ENCODE measurements at places on chromosomes 5 and 9. TPM values are rescaled to one million over a fixed set of nuclear protein-coding genes. Genes with fewer than 3 reads are reported as not detected.
A peak's percentile ranks its signal among the peaks of the same experiment; 100 is the strongest.

- H3K27me3 ChIP-seq, result no peaks in the 10 kb centered on the region
- no peak overlapping the region for H3K4me3 ChIP-seq
- H3K4me1 ChIP-seq, result no peaks in the 10 kb centered on the region
- H3K27ac ChIP-seq, result no peak overlapping the region
- H3K36me3 ChIP-seq, result no peaks in the 10 kb centered on the region
Observed at GRCh38 chr5:43150748-43151147, 30.0 kb downstream of the ZNF131 start.

DNA sequence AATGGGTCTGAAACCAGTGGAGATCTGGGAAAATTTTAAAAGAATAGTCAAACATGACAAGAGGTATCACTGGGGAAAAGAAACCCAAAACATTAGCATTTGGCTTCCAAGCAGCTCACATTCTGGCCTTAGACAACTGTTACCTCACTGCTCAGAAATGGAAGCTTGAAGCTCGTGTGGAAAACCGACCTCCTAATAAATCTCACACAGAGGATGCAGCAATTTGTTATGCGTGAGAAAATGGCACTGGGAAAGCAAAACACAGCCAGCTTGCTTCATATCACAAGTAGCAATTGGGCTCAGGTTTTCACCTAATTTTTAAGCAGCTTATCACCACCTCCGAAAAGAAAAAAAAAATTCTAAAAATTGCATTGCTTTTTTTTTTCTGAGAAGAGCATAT is 103.3 kb upstream of the TAS2R1 start:
- H3K27ac ChIP-seq, result no peak overlapping the region
- H3K36me3 ChIP-seq, result no peaks in the 10 kb centered on the region
- H3K4me1 ChIP-seq, result no peaks in the 10 kb centered on the region

DNA sequence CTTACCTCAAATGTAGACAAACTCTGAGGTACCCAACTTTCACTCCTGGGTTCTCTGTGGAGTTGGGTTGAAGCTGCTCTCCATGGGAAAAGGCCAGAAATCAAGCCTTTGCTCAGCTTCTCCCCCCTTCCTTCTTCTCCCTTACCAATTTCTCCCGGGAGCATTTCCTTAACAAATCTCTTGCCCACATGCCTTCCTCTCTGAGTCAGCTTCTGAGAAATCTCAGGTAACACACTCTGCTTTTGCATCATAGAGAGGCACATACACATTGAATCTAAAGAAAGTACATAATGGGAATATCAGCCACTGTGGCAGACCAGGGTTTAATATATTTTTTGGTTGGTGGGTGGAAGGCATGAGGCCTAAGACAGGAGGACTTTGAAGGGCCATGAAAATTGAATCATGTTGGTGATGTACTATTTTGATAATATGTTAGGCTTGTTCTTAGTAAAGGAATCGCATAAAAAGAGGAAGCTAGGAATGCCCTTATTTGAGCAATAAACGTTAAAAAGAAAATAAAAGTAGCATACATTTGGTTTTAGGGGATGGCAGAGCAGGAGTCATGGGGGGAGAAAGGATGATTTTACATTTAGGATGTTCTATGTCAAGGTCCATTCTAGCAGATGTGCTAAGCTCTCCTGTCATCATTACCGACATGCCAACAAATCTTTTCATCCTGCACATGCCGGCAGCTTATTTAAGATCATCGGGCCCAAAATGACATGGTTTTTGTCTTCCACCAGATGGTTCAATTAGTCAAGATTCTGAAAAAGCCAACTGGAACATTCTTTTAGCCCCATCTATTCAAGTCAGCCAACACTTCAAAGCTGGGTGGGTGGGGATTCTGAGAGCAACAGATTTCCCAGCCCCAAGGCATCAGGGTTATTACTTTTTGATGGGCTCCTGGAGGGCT is 199.5 kb upstream of the CLINT1 start:
- no peak overlapping the region for H3K4me3 ChIP-seq
- no peaks in the 10 kb centered on the region for H3K27me3 ChIP-seq
- no peak overlapping the region for H3K27ac ChIP-seq
- no peak for DNase-seq

DNA sequence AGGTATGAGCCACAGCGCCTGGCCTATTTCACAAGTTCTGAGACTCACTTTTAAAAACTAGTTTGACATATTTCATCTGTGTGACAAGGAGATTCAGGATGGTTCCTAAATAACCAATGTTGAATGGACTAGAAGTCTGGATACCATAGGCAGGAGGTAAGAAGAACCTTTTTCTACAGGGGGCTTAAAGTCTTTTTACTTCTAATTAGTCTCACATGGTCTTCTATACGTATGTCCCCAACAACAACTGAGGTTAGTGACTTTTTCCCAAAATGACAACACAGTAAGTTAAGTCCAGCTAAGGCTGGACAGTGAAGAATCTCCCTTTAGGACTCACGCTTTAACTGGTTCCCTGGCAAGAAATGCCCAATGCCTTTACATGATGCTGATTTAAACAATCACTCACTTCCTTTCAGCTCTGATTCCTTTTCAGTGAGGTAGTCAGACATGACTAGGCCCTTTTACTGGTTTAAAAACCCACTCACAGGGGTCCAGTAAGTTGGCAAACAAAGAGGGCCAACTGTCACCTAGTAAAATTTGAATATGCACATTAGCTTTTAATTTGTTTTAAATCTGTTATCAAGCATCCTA is 12.1 kb upstream of the HAUS6 start:
- no peaks in the 10 kb centered on the region for H3K27me3 ChIP-seq
- peaks cover 5% of the 10 kb centered on the region for H3K36me3 ChIP-seq
- DNase-seq, result no peak
- no peaks in the 10 kb centered on the region for H3K4me1 ChIP-seq
- no peak overlapping the region for H3K4me3 ChIP-seq

- DNase-seq, result no peak
- peaks cover 8% of the 10 kb centered on the region for H3K4me1 ChIP-seq
- peak overlapping the region; percentile 99 for H3K27ac ChIP-seq
- H3K27me3 ChIP-seq, result no peaks in the 10 kb centered on the region
- peak overlapping the region; percentile 92 for H3K4me3 ChIP-seq
Observed at GRCh38 chr5:180069589-180070247, 1.8 kb downstream of the RNF130 start.

PCDHB7 gene
- total RNA-seq, result 2.4 TPM

C5orf52 gene
- not detected for total RNA-seq

LCN9 gene
- not detected for total RNA-seq

Measured in left lung (tissue), 14 donors.